CD8-positive, alpha-beta memory T cell (primary cell): ENCODE measurements at places on chromosomes 6 and 20.
A peak's percentile ranks its signal among the peaks of the same experiment; 100 is the strongest.

GRCh38 chr20:21430020-21430419 lies 32.7 kb upstream of the NKX2-4 start:
- DNase-seq, result no peak

GRCh38 chr20:14956026-14956425 lies 618.6 kb upstream of the FLRT3 start:
- no peak for DNase-seq

DNA sequence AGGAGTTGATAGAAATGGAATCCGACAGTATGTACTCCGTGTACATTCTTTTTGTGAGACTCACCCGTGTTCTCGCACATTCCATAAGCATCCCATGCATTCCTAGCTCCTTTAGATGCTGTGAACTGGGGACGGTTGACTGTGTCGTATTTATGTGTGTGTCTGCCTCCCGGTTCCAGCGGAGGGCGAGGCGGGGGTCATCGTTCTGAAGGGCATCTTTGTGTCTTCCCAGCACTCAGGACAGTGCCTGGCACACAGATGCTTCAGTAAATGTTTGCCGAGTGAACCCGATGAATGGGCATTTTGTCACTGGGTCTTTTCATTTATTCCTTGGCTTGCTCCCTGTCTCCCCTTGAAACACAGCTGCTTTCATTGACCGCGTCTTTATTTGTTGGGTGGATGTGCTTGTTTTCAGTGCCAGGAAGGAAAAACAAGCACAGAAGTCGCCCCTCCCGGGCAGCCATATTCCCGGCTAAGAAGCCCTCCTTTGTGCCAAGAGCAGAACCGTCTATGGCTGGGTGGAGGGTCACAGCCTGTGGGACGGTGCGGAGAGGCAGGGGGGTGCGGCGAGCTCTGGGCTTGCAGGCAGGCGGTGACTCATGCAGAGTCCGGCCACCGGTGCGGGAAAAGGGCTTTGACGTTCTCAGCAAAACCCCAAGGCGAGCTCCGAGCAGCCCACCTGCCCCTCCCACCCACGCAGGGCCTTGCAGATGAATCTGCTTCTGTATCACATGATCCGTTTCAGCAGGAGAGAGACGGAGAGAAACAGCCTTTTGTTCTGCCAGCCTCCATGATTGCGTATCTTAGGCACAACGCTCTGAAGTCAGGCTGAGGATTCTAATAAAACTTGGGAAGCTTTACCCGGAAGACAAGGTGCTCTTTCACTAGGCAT lies 11.2 kb upstream of the PSMG4 start:
- no peak for DNase-seq

DNA sequence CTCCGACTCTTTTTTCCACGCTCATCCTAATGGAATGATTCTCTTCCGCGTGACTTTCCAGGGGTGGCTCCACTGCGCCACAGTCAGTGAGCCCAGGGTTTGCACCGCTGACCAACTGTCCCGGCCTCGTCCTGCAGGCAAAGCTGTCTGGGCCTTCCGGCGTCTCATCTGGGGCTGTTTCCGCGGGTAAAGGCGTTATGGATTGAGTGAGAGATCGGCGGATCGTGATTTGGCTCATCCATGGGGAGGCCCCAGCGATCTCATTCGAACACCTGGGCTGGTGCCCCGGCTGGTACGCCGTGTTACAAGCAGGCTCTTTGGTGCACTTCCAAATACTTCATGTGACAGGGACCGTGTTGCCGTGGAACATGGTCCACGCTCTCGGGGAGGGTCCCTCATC lies 47.8 kb downstream of the KCNQ2 start:
- no peak for DNase-seq

GRCh38 chr6:46888031-46888430 lies 33.7 kb downstream of the ADGRF5 start:
- no peak for DNase-seq

DNA sequence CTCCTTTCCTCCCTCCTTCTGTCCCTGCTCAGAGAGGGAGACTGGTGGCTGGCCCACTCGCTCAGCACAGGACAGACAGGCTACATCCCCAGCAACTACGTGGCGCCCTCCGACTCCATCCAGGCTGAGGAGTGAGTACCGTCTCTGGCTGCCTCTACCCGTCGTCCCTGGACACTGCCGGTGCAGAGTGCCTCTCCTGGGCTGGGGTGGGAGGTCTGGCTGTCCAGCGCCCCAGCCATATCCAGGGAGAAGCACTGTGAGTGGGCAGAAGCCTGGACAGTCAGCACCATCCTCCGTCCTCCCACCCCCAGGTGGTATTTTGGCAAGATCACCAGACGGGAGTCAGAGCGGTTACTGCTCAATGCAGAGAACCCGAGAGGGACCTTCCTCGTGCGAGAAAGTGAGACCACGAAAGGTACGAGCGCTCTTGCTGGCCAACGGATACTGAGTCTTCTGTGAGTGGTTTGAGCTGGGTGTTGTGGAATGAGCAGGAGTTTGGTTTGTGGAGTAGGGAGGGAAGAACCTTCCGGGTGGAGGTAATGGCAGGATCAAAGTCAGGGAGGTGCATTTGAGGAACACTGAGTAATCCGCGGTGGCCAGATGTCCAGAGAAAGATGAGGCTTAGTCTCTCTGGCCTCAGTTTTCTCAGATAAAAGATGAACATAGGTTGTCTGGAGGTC lies 48.1 kb downstream of the SRC start:
- DNase-seq, result no peak

DNA sequence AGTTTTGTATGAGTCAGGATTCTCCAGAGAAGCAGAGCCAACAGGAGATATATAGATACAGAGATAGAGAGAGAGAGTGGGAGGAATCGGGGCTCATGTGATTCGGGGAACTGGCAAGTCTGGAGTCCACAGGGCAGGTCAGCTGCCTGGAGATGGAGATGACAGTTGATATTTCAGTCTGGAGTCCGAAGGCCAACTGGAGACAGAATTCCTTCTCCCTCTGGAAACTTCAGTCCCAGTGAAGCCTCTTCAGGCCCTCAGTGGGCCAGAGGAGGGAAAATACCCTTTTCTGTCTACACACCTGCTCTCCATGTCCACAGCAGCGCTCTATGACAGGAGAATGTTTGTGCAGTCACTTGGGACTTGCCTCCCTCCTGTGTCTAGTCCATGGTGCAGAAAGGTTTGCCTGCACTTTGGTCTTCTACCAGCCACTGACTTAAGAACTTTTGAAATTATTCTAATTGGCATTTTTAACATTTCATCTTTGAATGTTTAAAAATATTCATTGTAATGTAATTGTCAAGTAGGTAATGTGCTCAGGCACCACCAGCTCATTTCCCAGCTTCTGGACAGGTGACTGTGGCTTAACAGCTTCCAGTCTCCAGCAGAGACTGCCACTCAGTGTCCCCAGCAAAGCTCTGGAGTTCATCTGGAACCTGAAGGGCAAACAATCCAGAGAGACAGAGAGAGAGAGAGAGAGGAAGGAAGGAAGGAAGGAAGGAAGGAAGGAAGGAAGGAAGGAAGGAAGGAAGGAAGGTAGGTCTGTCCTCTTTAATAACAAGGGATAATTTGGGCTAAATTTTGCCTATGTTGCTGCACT lies 43.8 kb upstream of the AFDN start:
- no peak for DNase-seq

DNA sequence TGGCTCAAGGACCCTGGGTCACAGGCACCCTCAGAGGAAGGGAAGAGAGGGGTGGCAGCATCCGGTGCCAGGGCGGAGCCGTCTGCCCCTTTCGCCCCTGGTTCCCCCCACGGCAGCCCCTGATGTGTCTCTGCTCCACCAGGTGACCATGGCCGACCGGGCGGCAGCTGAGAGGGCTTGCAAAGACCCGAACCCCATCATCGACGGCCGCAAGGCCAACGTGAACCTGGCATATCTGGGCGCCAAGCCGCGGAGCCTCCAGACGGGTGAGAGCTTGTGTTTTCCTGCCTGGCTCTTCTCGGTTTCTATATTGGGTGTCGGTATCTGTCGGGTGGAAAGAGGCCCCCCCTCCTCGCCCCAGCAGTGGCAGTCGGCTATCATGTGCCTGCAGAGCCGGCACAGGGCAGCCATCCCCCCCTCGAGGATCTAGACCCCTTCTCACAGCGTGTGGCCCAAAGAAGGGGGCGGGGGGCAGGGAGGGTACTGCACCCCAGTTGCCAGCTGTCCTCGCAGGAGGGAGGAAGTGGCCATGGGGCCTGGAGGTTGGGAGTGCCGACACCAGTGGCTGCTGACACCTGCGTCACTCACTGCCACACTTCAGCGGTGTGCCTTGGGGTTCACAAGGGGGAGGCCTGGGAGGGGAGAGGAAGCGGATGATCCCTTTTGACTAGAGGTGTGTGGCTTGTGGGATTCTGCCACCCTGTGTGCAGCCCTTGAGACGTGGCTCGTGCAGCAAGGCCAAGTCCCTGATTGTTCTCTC lies 1.5 kb downstream of the RBM38 start:
- DNase-seq, result peak; percentile 83

DNA sequence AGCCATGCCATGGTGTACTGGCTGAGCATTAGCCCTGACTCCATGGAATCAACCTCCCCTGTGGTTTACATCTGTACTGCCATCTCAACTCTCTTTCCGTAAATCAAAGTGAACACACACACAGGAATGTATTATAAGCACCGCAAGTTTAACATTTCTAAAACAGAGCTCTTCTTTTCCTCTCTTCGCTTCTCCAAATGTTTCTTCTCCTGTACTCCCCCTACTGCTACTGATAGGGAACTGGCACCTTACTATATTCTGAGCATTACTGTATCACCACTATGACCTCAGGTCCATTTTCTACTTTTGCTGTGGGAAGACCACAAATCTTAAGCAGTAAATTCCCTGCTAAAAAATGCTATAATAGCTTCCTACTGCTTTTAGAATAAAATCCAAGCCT lies 101.2 kb downstream of the NUS1 start:
- DNase-seq, result no peak

DNA sequence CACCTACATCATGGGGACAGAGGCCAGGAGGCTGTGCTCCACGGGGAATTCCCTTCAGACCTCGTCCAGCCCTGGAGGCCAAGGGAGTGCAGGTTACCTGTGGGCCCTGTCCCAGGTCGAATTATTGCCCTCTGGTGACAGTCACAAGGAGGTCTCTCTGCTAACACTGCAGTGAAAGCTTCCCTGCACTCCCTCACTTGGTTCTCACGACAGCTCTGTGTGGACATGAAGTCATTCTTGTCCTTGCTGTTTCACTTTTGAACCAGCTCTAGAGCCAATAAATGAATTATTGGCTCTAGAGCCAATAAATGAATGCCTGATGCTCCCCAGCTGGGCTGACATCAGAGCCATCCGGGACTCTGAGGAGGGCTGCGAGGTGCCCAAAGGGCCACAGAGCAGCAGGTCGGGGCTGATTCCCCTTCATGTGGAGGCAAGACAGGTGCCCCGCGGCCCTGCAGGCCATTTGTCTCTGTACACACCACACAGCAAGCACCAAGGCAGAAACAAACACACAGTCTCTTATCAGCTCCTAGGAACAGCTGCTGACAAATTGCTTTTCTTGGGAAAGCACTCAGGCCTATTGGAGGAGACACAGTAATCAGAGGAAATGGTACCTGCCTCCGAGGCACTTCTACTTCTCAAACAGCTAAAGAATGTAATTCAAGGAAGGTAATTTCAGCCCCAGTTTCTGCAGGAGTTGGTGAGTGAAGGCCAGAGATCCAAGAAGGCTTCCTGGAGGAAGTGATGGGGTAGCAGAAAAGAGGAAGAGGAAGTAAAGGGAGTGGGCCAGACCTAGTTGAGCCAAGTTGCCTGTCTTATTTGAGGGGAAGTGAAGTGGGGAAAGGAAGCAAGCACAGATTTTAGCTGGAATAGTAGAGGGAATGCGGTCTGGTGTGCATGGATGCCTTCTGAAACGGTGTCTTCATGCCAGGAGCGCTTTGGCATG lies 27.5 kb upstream of the TBXT start:
- no peak for DNase-seq

GRCh38 chr20:10429443-10429981 lies 4.5 kb downstream of the MKKS start:
- DNase-seq, result no peak

- DNase-seq, result no peak
Observed at GRCh38 chr6:31172973-31173384, 2.5 kb upstream of the POU5F1 start.

- DNase-seq, result no peak
Observed at GRCh38 chr6:7896465-7896987, 14.1 kb downstream of the TXNDC5 start.

GRCh38 chr6:75852721-75853120 lies 103.7 kb downstream of the MYO6 start:
- DNase-seq, result no peak

DNA sequence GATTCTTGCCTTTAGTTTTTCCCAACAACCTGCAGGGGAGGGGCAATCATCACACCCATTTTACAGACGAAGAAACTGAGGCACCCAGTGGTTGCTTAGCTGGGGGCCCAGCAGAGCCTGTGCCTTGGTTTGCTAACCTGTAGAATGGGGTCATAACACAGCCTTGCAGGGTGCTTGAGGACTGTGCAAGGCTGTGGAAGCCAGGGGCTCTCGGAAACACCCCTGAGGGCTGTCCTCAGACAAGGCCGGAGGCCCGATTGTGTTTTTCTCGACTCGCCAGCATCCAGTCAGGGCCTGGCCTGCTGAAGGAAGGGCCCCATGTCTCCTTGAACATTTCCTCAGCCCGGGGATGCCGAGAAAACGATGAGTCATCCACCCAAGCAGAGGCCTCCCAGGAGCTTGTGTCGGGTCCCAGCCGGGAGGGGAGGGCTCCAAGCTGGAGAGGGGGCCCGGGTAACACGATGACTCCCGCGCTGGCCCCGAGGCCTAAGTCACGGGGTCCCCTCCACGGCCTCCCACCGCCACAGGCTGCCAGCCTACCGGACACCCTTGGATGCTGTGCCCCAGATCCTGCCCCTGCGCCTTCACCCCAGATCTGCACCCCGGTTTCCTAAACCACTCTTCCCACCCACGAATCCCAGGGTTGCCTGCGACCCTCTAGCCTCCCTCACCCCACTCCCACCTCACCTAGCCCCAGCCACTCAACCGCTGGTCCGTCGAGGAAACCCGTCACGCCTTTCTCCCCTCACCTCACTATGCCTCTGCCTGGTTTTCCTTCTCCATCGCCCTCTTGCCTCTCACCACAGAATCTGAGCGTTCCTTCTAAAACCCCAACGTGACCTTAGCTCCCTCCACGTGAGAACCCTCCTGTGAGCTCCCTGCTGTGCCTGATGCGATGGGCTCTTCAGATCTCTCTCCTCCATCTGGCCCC lies 10.6 kb downstream of the NOL4L start:
- no peak for DNase-seq
